ENCODE measurements at places on chromosomes 7 and 10. TPM values are rescaled to one million over a fixed set of nuclear protein-coding genes. Genes with fewer than 3 reads are reported as not detected.
A peak's percentile ranks its signal among the peaks of the same experiment; 100 is the strongest.

Gene OR6V1
- not detected for total RNA-seq

Gene ACTA2
- total RNA-seq = 19.4 TPM

DNA sequence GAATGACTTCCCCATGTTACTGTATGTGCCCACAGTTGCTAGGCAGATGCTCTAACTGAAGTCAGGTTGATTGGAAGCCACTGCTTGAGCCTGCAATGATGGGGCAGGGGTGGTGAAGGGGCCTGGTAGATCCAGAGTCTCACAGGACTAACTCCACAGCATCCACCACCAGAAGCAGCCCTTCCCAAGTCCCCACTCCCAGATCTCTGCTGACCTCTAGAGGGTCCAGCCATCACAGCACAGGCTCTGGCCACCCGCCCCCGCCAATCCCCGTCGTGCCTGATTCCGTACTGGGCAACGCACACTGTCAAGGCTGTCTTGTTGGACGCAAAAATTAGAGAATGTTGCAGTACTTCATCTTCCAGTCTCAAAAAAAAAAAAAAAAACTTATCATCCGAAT lies 136.8 kb upstream of the PDE1C start:
- peak; percentile 9 for DNase-seq

GRCh38 chr10:109929501-109930219 lies 6.3 kb upstream of the XPNPEP1 start:
- no peak for DNase-seq

GRCh38 chr10:98292971-98293370 lies 25.0 kb upstream of the LOXL4 start:
- no peak for DNase-seq

DNA sequence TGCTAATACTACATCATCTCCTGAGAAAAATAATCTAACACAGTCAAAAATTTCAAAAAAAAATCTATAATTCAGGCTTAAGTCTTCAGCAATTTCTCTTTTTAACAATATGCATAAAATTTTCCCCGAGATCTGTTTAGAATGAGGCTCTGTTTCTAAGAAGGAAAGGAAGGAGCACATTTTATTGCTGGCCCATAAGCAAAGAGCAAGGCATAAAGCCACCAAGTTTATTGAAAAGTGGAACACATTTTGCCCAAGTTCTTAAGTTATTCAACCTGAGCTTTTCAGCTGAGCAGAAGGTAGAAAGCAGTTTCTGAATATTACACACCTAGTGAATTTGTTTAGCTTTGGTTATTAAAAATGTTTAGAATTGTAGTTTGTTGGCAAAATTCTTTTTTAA lies 73.9 kb downstream of the AGMO start:
- DNase-seq = no peak
